ENCODE measurements at places on chromosomes 13 and 19.

GRCh38 chr19:6239401-6239844, 40.4 kb downstream of the MLLT1 start:
- DNase-seq: no peak

- no peak for DNase-seq
Observed at GRCh38 chr13:56332671-56333070, 808.0 kb upstream of the PRR20A start.

DNA sequence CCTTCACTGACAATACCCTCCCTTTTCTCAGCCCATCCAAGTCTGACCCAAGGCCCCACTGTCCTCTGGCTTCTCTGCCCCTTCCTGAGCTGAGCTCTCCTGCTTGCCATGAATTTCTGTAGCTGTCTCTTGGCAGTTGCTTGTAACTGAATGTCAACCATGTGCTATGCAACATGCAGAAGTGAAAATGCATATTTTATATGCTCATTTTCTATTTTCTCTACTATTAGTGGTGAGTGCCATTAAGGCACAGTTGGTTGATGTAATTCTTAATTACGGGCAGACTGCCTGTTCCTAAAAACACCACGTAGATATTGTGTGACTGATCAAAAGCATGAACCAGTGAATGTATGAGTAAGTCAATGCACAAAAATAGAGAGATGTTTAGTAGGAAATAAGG, 29.6 kb downstream of the TNFSF11 start:
- no peak for DNase-seq

DNA sequence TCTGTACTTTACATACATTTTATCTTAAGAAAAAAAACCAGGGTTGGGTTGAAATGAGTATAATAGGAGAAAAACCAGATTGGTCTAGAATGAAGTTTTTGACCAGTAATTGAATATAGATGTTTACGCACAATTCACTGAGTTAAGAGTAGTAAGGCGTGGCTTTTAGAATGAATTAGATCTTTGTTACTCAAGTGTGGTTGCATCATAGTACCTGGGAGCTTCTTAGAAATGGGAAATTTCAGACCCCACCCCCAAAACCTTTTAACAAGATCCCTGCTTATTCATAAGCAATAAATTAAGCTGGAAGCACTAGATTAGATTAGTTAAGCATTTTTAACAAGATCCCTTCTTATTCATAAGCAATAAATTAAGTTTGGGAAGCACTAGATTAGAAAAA, 28.7 kb upstream of the LMO7 start:
- no peak for DNase-seq

DNA sequence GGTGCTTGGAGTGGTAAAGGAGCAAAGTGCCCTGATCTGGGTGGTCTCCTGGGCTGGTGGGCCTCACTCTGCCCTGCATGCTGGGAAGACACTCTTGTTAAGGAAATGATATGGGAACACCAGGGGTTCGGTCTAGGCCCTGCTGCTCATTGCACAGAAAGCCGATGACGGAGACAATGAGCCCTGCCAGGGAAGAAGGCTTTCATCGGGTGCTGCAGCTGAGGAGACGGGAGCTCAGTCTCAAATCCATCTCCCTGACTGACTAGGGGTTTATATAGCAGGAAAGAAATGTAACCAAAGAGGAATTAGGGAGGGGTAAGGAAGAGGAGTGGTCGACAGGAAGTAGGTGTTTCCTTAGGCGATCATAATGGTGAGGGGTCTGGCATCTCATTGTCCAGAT, 253.4 kb downstream of the TEX29 start:
- DNase-seq: no peak

DNA sequence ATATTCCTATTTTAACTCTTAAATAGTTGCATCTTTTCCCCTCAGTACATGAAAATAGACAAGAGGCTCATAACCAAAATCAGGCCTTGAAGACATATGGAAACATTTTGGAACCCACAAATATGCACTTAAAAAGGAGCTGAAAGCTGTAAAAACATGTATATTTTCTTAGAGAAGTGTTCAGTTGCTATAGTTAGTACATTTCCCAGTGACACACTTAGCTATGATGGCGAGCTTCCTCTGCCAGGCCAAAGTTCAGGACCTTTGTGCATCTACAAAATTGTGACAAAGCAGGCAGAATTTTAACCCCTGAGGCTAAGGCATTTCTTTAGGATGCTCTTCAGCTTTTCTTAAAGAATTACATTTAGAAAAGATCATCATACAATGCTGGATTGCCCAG, 54.5 kb downstream of the RCBTB2 start:
- DNase-seq: no peak

DNA sequence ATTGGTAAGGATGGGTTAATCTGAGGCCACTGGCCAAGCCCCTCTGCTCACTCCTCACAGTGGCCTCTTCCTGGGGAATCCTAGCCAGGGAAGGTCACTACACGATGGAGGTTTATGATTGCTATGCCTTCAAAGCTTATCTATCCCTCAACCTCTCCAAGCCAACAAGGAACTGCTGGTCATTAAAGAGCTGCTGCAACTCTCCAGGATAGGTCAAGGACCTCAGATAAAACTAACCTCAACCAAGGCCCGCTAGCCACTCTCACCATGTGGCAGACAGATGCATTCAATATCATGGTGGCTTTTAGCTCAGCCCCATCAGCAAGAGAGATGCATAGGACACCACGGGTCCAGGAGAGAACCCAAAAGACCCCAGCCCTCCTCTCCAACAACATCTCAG, 71.6 kb downstream of the SERTM1 start:
- no peak for DNase-seq
